Activated CD4-positive, alpha-beta memory T cell treated with anti-CD3 and anti-CD28 coated beads for 36 hours (primary cell): ENCODE measurements at places on chromosomes 2 and 18.
A peak's percentile ranks its signal among the peaks of the same experiment; 100 is the strongest.

DNA sequence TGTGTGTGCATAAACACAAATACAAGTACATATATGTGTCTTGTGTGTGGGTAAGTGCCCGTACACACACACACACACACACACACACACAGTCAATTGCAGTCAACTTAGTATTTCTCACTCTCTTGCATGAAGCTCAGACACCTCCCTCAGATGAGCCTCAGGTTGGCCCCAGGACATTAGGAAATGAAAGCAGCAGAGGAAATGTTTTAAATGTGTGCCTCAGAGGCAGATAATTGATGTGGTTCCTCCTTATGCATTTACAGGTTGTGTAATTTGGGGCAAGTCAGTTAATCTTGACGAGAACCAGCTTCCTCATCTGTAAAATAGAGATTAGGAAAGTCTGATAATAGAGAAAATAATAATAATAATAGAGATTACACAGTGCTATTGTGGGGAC is 814.0 kb upstream of the ID2 start:
- no peak for DNase-seq

DNA sequence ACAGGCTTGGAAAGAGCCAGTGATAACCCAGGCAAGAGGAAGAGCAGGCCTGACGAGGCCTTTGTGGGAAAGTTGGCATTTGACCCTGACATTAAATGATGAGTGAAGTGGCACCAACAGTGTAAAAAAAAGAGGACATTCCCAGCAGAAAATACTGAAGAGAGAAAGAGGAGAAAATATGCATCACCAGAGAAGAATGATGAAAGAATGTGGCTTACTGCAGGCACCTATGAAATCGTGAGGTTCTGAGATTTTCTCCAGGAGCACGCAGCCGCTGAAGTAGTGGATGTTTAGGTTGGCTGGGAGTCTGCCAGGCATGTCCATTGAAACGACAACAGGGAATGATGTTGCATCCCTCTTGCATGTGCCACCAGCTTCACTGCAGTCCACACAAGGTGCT is 13.8 kb downstream of the EHD3 start:
- DNase-seq: no peak

DNA sequence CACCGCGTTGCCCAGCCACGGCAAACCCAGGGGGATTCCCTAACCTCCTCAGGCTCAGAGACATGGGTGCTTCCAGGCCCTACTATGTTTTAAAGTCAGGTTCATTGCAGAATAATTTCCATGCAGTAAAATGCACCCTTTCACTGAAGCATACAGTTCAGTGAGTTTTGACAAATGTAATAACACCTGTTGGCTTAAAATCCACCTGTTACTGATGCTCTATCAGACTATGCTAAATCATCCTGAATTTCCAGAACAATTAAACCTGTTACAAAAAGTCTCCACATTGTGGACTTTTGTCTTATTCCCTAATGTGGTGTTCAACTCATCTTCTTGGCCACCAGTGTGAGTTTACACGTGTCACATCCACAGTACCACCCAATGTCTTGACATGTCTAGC is 147.0 kb upstream of the ACAA2 start:
- DNase-seq: no peak

GRCh38 chr2:9163306-9164111 is 43.1 kb upstream of the ASAP2 start:
- no peak for DNase-seq

- DNase-seq: no peak
These were observed 250 bp downstream of the ACTR1B start for GRCh38 chr2:97663626-97663961.

DNA sequence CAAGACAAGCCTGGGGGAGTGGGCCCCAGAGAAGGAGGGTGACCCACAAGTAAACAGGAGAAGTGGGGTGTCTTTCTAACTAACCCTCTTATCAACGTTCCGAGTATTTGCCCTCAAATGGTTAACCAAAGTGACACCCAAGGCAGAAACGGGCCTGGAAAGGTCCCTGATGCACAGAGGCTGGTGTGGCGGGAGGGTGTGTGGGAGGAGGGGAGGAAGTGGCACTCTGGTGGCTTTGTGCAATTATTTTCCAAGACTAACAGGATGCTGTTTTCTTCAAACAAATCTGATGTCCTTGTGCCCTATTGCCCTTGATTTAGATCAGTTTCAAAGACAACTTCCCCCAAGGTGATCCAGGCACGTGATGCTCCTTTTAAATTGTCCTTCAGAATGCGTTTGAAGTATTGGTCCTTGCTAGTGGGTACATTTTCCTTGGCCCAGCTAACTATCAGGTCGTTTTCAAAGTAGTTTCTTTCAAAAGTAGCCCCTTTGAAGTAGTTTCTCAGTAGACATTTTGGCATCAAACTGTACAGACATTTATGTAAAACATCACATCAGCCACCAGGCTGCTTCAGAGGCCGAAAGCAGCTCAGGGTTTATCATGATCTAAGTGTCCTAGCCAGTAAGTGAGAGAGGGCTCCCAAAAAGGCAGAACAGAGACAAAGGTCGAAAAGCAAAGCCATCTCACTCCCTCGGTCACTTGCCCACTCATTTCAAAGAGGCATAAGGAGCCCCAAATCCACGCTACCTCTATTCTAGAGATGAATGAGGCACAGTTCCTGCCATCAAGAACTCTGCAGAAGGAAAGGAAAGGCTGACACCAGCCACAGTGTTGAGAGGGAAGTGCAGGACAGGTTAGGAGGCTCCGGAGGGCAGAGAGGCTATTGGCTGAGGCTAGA is 371.1 kb upstream of the ID2 start:
- peak; percentile 83 for DNase-seq

DNA sequence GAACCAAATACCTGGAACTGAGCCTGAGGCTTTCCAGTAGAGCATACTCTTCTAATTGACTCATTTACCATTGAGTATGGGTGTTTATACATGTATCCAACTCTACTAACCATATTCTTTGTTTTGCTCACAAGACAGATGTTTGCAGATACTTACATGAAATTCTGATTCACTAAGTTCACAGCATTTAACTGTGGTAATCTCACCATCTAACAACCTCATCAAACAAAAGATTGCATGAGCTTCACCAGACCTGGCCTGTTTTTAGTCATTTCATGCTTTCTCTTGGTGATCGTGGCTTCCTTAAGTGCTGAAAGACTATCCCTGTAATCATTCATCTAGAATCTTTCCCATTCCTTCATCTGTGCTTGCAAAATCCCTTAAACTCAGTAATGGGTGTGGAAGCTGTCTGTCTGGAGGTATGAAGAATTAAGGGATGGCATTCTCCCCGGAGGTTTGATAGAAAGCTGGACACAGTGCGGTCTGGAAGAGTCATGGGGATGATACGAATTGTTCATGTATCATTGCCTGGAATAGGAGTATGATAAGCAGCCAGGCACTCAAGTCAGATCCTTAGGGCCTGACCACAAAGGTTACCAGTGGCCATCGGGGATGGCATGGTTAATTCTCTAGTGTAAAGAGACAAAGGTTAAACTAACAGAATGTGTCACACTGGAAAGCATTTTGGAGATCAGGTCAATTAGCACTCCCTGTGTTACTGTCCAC is 42.0 kb upstream of the IL1R1 start:
- DNase-seq: peak; percentile 58

DNA sequence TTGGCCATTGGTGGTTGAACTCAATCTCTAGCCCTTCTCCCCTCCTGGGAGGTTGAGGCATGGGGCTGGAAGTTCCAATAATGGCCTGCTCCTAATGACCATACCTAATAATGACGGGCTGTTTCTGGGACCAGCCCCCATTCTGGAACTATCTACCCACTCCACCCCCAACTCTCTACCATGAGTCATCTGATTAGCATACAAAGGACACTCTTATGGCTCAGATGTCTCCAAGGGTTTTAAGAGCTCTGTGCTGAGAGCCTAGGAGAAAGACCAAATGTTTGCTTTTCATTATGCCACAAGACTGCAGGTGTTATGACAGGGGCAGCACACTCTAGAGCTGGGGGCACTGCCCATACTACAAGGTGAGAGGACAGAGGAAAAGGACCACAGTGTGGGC is 137.0 kb upstream of the NCKAP5 start:
- DNase-seq: no peak

DNA sequence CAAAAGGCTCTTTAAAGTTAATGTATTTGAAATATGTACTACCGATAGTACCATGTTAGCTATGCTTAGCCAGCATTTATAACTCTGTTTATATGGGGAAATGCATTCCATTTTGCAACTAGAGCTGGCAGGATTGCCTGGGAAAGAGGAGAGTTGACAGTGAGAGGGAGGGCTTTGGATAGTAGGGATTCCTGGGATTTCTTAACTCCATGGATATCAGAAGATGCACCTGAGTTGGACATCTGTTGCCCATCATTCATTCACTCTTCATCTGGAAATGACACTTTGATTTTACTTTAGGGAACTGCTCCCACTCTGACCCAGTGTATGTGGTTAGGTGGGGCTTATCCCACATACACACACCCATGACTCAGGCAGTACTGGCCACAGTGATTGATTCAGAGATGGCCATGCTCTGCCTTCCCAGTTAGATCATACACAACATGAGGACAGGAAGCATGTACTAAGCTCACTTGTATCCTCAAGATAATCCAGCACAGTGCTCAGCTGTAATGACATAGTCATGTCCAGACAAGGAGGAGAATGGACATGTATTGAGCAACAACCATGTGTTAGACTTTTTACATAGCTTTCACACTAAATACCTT is 248.8 kb downstream of the MREG start:
- no peak for DNase-seq

DNA sequence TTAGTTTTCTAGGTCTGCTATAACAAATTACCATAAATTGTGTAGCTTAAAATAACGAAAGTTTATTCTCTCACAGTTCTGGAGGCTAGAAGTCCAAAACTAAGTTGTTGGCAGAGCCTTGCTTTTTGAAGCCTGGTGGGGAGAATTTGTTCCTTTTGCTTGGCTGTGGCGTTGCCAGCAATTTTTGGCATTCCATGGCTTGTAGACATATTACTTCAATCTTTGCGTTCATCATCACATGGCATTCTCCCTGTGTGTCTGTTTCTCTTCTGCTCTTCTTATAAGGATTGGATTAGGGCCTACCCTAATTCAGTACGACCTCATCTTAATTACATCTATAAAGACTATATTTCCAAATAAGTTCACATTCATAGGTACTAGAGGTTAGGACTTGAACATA is 217.7 kb downstream of the MBD5 start:
- no peak for DNase-seq

GRCh38 chr2:223947711-223948205 is 2.6 kb upstream of the WDFY1 start:
- DNase-seq: no peak

GRCh38 chr2:100321179-100321865 is 979 bp downstream of the LONRF2 start:
- DNase-seq: peak; percentile 18

DNA sequence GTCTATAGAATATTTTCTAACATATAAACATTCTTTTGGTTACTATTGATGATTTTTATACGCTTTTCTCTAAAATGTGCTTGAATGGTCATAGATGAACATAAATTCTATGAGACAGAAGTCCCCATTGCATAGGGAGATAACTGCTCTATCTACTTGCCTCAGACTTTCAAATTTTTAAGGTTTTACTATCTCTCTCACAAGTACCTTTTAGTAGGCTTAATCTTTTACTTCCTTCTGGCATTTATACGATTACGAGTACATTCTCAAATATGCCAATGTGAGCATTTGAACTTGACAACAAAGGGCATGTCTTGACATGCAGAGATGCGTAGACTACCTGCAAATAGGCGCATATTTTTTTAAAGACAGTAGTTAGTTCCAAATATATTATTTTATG is 935.9 kb upstream of the LRATD1 start:
- DNase-seq: no peak

- DNase-seq: no peak
These were observed 17.8 kb downstream of the MYO1B start for GRCh38 chr2:191263050-191263449.

DNA sequence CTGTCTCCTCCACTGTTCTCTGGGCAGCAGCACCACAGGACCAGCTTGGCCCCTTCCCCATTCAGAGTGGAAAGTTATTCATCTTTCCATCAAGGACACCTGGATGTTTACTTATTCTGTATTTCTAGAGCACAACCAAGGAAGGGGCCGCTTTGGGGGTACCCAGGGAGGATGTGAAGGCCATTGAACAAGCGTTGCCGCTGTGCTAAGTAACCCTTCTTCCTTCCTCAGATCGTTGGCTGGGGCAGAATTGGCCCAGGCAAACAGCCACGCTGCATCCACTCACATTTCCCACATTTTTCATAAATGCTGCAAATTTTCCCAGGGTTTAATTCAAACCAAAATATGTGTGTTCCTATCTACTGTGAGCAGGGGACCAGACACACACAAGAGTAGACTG is 76.2 kb upstream of the NPAS2 start:
- DNase-seq: no peak

- no peak for DNase-seq
These were observed 43.1 kb downstream of the TTN start for GRCh38 chr2:178764097-178764496.

- no peak for DNase-seq
These were observed 114.6 kb upstream of the CCDC68 start for GRCh38 chr18:55073834-55074233.

- DNase-seq: no peak
These were observed 149.5 kb downstream of the ATP9B start for GRCh38 chr18:79218605-79219190.

DNA sequence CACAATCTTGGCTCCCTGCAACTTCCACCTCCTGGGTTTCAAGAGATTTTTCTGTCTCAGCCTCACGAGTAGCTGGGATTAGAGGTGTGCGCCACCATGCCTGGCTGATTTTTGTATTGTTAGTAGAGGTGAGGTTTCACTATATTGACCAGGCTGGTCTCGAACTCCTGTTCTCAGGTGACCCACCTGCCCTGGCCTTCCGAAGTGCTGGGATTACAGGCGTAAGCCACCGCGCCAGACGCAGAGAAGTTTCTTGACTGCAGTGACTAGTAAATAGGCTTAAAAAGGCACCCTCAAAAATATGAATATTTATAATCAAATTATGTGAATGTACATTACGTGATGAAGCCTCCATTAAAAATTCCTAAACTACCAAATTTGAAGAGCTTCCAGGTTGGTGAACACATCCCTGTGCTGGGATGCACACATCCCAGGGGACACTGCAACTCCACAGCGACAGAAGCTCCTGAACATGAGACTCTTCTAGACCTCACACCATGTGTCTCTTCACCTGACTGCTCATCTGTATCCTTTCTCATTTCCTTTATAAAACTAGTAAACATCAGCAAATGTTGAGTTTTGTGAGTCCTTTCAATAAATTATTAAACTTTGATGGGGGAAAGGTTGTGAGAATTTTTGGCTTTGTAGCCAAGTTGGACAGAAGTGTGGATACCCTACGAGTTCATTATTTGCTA is 203.3 kb upstream of the SPOPL start:
- DNase-seq: no peak

- peak; percentile 5 for DNase-seq
These were observed 98.7 kb downstream of the TWIST2 start for GRCh38 chr2:238946318-238947242.

DNA sequence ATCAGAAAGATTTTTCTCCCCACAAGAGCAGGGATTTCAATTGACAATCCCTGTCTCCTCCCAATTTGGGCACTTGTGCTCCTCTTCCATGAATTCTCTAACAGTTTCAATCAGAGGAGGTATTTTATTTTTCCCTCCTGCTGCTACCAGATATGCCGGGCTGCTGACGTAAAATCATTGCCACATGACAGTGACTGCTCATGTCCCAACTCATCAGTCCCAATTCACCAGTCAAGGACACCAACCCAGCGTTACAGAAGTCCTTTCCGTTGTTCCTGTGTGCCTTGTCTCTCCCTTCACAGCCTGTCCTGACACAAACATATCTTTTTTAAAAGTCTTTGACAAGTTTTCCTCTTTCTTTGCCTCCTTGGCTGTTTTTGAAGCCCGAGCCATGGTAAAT is 540.2 kb downstream of the LRP1B start:
- no peak for DNase-seq
